ENCODE measurements at places on chromosomes 3 and 15.
A peak's percentile ranks its signal among the peaks of the same experiment; 100 is the strongest.

DNA sequence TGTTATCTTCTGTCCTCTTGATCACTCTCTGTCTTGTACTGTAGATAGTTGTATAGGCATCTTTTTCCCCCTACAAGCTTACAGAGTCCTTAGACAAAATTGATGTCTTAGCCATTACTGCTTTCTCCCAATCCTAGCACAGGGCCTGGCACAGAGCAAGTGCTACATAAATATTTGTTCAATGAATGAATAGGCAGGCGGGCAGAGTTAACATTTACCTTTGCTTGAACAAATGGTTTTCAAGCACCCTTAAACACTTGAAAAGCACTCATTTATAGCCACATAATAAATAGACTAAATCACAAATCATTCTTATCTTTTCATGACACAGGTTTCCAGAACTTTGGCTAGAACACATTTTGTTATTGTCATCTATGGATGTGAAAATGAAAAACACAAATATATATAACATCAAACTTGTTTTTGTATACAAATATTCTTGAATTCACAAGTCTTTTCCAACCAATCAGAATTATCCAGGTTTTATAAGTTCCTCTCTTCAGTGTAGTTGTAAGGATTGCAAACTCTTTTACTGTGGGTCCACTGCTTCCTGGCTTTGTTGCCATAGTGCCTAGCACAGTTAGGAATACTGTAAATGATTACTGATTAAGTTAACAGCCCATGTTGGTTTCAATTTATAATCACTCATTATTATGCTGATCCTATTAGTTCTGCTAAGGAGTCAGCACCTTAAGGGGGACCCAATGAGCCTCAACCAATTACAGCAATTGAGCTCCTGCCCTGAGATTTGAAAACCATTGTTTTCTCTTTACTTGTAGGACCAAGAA lies 61.9 kb downstream of the ISL2 start:
- no peak for DNase-seq

DNA sequence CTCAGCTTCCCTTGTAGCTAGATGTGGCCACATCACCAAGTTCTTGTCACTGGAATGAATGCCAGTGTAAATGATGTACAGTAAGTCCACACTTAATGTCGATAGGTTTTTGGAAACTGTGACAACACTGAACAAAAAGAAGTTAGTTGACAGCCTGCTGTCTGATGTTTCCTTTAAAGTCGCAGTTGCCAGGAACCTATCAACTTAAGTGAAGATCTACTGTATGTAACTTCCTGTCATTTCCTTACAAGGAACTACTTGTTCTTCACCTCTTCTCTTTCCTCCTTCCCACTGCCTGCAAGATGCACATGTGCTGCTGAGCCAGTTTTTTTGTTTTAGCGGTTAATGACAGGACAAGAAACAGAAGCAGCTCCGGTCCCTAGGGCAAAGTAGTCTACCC lies 44.6 kb downstream of the HDGFL3 start:
- no peak for DNase-seq

DNA sequence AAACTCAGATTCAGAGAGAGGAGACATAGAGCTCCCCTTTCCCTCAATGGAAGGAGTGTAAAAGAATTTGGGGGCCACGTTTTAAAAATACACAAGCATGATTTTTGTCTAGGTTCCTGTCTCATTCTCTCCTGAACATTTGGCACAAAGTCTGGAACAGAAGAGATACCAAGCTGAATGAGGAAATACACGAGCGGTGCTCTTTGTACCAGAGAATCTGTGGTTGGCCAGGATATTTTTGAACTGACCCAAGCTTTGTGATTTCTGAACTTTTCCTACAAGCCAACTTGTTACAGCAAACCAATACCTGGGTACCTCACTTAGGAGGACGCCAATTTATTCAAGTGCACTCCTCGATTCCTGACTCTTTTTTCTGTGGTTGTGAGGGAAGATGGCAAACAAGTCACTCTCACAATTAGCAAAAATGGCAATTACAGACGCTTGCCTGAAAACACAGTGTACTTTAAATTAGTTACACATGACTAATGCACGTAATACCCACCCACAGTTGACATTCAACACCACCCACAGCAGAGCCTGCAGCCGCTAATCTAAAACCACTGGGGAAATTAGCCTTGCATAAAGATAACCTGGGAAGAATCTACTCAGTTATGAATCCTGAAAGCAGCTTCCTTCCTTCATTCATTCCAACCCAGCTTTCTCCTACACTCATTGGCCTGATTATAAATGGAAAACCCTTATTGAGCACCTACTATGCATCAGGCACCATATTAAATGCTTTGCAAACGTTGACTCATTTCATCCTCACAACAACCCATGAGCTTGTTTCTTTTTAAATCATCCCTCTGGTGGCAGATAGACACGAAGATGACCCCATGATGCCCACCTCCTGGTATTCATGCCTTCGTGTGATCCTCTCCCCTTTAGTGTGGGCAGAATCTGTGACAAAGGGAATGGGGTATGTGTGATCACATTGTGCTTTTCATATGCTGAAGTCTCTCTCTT lies 293.5 kb downstream of the KBTBD8 start:
- DNase-seq, result no peak

GRCh38 chr3:2372306-2372705 lies 273.6 kb downstream of the CNTN4 start:
- DNase-seq, result no peak

DNA sequence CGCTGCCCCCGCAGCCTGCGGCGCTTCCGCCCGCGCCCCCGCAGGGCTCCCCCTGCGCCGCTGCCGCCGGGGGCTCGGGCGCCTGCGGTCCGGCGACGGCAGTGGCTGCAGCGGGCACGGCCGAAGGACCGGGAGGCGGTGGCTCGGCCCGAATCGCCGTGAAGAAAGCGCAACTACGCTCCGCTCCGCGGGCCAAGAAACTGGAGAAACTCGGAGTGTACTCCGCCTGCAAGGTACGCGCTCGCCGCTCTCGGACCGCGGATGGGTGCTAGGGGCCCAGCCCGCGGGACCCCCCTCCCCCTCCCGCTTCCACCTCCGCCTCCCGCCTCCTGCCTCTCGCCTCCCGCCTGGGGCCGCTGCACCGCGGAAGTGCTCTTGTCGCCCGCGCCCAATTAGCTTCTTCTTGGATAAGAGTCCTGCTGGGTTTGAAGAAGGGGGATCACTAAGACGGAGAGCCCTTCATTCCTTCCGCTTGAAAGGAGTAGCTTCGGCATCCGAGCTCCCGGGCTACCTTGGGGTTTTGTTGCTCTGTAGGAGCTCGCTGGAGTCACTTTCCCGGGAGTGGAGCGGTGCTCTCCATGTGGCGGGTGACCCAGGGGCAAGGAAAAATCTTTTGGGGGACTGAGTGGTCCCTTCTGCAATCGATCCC lies 426 bp downstream of the KAT2B start:
- DNase-seq, result peak; percentile 28

GRCh38 chr15:82228750-82229149 lies 33.8 kb downstream of the EFL1 start:
- no peak for DNase-seq

DNA sequence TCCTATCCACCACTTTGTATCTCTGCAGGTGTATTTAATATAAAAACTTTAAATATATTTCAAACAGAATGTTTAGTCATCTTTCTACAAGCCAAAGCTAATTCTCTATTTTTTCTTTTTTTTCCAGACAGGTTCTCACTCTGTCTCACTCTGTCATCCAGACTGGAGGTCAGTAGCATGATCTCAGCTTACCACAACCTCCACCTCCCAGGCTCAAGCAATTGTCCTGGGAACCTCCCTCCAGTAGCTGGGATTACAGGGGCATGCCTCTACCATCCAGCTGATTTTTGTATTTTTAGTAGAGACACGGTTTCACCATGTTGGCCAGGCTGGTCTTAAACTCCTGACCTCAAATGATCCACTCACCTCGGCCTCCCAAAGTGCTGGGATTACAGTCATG lies 202.6 kb downstream of the VGLL3 start:
- DNase-seq, result no peak

GRCh38 chr3:149366031-149366430 lies 11.4 kb downstream of the TM4SF1 start:
- DNase-seq, result no peak

GRCh38 chr15:42667855-42668254 lies 69.1 kb downstream of the CDAN1 start:
- DNase-seq, result no peak

DNA sequence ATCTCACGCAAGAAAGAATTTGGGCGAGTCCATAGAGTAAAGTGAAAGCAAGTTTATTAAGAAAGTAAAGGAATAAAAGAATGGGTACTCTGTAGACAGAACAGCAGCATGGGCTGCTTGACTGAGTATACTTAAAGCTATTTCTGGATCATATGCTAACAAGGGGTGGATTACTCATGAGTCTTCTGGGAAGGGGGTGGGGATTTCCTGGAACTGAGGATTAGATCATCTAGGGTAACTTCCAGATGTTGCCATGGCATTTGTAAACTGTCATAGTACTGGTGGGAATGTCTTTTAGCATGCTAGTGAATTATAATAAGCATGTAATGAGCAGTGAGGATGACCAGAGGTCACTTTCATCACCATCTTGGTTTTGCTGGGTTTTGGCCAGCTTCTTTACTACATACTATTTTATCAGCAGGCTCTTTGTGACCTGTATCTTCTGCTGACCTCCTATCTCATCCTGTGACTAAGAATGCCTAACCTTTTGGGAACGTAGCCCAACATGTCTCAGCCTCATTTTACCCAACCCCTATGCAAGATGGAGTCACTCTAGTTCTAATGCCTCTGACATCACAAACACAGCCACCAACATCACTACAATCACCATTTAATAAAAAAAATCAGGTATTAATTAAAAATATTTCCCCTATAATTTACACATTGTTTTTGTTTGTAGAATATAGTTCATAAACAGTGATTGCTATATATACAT lies 890.7 kb upstream of the EPHA6 start:
- no peak for DNase-seq

- DNase-seq, result no peak
Measured at GRCh38 chr15:76961268-76962011, 29.9 kb downstream of the RCN2 start.

GRCh38 chr15:31342781-31343626 lies 16.4 kb downstream of the KLF13 start:
- no peak for DNase-seq
